Hepatocyte (in vitro differentiated cells): ENCODE measurements at places on chromosomes 16 and 17.

DNA sequence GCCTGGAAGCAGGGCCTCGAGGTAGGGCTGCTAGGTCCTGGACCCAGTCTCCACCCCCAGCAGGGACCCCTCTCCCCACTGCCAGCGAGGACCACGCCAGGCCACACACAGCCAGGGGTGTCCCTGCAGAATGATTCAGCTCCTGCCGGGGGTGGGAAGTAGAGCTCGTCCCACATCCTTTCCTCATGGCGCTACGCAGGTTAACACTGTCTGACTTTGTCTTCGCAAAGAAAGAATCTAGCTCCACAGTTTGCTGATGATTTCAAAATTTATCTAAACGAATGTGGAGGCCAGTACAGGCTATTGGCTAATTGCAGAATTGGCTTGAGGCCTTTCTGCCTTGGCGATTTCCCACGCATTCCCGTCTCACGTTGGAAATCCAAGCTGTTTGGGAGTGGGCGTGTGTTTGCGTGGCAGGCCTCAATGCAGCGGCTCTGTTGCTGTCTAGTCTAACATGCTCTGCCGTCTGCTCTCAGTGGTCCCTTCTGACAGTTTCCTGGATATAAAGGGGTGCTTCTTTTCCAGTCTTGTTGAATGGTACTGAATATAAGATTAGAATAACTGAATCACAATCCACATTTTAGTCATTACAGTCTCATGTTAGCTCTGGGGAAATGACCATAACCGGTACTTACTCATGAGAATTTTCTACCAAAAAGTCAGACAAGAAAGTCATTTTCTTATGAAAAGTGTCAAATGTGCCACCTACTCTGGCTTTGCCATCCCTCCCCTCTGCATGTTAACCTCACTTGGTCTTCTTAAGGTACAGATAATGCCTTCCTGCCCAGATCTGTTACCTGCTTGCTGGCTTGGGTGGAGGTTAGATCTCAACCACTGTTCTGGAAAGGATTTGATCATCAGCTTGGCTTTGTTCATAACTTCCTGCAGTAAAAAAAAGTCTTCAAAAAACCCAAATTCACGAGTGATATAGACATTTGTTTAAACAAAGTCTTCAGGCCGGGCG, 252.4 kb downstream of the NTN1 start:
- no peak for DNase-seq

DNA sequence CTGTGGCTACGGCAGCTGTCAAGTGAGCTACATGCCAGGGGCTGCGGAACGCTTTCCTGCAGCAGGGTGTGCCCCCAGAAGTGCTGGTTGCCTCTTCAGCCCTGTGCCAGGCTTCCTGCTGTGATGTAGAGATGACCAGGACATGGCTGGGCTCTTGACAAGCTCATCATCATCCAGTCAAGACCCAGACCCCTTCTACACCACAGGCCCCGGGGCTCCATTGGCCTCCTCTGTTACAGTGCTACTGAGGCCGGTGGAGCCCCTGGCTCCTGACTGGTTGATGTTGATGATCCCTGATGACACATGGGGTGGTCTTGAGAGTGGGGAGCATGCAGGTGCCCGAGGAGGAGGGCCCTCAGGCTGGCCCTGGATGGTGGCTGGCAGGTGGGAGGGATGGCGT, 50.1 kb downstream of the B9D1 start:
- DNase-seq, result no peak

- peak; percentile 79 for DNase-seq
These were observed at the start of gene KLHL36 for GRCh38 chr16:84647828-84648594. Gene KLHL36 (plus strand): TSS chr16:84648511. CDS start chr16:84650868, 2,357 bp downstream.

- peak; percentile 84 for DNase-seq
These were observed 1.0 kb downstream of the ORAI3 start for GRCh38 chr16:30949650-30950515.

- DNase-seq, result no peak
These were observed 9.7 kb downstream of the C16orf54 start for GRCh38 chr16:29736112-29736511.

DNA sequence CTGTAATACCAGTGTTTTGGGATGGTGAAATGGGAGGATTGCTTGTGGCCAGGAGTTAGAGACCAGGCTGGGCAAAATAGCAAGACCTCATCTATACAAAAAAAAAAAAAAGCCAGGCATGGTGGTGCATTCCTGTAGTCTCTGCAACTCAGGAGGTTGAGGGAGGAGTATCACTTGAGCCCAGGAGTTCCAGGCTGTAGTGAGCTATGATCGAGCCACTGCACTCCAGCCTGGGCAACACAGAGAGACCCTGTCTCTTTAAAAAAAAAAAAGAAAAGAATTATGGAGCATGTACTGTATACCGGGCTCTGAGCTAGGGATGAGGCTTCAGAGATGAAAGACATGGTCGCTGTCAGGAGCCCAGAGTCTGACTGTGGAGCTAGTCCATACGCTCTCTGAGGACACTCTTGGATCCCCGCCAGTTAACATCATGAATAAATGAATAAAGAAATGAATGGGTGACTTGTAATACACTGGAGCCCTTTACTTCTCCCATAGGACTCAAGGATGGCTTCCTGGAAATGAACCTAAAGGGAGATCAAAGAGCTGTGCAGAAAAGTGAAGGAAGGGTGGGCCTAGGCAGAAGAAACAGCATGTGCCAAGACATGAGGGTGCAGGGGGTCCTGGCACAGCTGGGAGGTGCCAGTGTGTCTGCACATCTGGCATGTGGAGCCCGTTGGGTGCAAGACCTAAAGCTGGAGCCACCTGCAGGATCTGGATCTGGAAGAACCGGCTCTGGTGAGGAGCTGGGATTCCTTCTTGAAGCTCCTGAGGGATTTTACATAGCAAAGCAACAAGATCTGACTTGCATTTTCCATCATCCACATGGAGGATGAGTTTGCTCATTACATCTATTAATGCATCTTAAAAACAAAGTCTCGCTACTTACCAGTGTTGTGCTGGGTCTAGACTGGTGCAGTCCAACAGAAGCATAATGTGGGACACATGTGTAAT, 120.4 kb downstream of the IRX3 start:
- DNase-seq, result no peak

DNA sequence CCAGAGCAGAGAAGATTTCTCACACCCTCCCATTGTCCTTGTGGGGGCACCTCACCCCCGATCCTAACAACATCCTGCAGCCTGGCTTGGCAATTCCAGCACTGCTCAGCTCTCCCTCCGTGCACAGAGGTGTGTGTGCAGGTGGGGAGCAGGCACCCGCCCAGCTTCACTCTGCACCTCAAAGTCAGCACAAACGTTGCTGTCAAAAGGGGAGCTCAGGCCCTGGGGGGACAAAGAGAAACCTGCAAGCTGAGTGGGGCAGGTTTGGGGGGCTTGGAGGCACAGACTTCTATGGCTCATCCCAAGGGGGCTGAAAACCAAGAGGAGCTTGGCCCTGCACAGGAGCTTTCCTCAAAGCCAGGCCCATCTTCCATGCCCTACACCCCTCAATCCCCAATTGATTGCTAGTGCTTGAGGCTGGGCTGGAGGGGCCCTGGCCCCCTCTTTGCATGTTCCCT, 231.9 kb upstream of the TNRC6C start:
- DNase-seq, result no peak

GRCh38 chr17:80989586-80989913, 2.1 kb upstream of the CHMP6 start:
- no peak for DNase-seq
